Lung (tissue), 17 donors: ENCODE measurements at places on chromosomes 2 and 18.

- DNase-seq = peak; percentile 15
Observed at GRCh38 chr2:41598161-41598894, 449.5 kb upstream of the PKDCC start.

DNA sequence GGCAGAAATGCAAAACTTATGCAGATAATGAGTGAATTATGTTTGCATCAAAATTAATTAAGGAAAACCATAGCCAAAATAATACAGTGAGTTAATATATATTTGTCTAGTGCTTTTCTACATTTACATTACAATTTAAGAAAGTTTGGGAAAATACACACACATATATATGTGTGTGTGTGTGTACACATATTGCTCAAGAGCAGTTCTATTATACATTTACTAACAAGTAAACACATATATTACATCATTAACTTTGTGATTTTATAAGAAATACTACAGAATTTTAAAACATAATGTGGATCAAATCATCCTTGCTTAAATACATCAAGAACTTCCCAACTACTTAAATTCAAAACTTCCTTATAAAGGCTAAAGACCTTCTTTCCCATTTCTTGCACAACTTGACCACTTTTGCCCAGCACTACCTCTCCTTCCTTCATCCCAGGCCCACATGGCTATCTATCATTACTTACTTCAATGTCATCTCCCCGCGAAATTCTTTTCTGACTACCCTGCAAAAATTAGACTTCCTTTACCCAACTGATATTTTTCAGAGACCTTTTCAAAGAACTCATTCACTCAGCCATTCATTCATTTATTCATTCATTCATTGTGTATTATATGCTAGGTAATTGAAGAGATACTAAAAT lies 68.4 kb downstream of the COL5A2 start:
- DNase-seq = no peak

DNA sequence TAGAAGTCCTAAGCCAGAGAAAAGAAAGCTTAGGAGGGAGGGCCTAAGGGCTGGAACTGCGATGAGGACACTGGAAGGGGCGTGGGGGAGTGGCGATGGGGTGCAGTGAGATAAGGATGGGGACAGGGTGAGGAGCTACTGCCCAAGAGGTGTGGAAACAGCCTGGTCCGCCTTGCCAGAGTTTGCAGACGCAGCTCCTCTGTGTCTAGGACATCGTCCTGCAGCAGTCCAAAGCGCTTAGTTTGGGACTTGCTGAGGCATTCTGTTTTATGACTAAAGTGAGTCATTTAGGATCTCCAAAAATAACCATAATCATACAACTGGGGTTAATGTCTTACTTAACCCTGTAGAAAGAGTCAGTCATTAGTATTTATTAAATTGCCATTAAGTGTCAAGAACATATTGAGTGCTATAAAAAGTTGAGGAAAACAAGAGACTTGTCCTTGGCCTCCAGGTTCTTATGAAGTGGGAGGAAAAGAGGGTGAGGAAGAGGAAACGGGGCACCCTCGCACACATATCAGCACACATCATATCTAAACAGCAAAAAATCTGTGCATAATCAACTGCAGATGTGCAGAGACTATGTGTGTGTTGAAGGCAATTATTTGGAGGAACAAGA lies 74.8 kb downstream of the CDK15 start:
- peak; percentile 88 for DNase-seq

GRCh38 chr2:160289831-160290230 lies 89.8 kb upstream of the ITGB6 start:
- no peak for DNase-seq

- DNase-seq = no peak
Observed at GRCh38 chr2:169965495-169965894, 138.2 kb downstream of the UBR3 start.

DNA sequence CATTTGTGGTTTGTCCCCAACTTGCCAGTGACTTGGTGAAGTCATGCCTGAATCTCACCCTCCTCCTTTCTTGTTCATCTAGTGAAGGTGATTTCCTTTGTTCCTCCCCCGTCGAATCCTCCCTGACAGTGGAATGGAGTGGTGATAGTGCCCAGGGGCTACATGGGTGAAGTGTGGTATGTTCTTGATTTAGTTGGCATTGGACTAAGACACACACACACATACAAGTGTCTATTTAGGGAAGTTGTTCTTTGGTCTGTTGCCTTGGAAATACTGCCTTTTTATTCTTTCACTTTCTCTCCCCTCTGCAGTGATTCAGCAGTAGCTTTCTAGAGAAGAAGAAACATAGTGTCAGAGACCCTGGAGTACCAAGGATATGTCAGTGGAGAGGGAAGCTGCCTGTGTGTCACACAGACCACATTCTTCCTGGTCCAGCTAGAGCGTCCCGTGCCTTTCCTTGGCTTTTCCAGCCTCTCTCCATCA lies 10.9 kb downstream of the INPP4A start:
- DNase-seq = no peak

GRCh38 chr2:39350658-39351057 lies 86.4 kb downstream of the MAP4K3 start:
- no peak for DNase-seq

DNA sequence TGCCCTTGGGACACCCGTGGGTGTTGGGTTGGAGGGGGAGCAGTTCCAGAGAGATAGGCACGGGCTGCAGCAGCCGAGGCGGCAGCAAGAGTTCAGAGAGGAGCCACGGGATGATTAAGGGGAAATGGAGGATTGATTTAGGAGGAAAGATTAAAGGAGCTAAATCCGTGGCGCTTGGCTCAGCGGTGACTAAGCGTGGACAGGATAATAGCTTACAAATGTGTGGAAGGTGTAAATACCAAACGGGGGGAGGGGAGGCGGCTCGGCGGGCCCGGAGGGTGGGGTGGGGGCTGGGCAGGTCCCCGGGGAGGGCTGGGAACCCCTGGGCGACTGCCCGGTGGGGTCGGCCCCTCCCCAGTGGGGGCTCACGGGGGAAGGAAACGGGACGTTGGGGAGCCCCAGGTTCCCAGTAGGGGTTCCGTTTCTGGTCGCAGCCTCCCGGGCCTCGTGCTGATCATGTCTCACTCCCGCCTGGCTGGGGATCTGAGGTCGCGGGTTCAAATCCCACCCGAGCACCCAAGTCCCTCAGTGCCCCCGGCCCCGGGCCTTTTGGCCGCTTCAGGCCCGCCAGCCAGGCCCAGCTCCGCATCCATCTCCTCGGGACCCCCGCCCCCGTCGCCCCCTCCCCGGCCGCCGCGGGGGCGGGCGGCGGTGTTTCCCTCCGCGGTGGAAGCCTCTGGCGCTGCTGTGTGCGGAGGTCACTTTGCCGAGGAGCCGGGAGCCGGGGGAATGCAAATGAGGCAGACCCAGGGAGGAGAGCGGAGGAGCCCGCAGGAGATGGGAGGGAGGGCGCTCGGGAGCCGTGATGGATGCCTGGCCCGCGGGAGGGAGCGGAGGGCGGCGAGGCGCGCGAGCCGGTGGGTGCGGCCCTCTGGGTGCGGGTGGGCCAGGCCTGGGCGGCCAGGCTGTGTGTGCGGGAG lies 8.1 kb downstream of the ASIC4 start:
- peak; percentile 56 for DNase-seq

- peak; percentile 81 for DNase-seq
Observed at GRCh38 chr18:7000484-7001096, 117.0 kb downstream of the LAMA1 start.

GRCh38 chr2:37501113-37501512 lies 156.7 kb downstream of the QPCT start:
- no peak for DNase-seq

- DNase-seq = no peak
Observed at GRCh38 chr2:47999512-47999911, 93.2 kb upstream of the FBXO11 start.

- DNase-seq = peak; percentile 87
Observed at GRCh38 chr2:205675861-205676516, 6.3 kb upstream of the NRP2 start.

DNA sequence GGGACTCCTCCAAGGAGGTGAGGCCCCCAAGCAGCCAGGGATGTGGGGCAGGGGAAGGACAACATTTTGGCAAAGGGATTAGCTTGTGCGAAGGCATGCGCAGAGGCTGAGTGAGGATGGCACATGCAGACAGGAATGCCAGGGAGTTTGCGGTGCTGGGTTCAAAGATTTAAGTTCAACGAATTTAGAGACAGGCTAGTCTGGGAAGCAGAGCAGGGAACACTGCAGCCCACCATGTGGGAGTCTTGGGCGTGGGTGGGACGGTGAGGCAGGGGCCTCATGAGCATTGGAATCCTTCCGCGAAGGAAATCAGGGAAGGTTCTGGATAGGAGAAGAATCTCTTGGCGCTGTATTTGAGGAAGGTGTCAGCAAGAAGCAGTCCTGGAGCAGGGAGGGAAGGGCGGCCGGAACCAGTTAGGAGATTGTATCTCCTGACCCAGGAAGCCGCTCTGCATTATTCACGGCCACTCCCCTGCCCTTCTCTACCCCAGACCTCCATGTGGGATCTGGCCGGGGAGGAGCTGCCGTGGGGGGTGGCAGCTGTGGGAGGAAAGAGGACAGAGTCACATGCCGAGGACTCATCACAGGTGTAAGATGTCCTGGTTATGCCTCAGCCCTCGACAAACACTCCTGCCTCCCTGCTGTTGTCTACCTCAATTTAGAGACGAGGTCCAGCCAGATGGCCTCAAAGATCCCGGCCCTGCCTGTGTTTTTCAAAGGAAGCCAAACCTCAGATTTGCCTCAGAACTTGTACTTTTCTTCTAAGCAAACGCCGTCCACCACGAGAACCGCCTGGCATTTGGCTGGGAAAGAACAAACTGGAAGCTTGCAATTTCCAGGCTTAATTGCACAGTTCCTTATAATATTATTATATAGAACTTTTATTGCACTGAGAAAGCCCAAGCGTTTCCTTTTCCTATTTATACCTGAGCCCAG lies 123.7 kb upstream of the SMAD2 start:
- DNase-seq = no peak

DNA sequence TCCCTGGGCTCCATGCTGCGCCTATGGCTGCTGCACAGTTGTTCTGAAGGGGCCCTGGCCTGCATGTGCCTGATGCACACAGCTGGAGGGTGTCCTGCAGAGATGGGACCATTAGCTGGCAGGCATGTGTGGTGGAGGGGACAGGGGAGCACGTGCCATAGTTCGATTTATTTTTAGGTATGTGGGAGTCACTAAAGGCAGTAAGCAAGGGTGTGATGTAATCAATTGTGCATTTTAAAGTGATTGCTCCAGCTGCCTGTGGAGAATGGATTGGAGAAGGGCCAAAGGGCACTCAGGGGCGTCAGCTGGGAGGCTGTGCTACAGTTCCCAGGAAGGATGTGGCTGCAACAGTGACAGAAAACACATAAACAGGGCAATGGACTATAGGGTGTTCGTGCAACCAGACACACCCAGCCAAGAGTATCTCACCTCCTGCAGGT lies 205.1 kb downstream of the ARL4C start:
- peak; percentile 63 for DNase-seq
